ENCODE measurements at places on chromosomes 5 and 9. TPM values are rescaled to one million over a fixed set of nuclear protein-coding genes. Genes with fewer than 3 reads are reported as not detected.

ITK gene
- 0.13 TPM for total RNA-seq

HDHD3 gene
- total RNA-seq, result 9.8 TPM

ABCA1 gene
- total RNA-seq, result 12.1 TPM

GRCh38 chr5:146209714-146210113, 6.3 kb downstream of the RBM27 start:
- no peak for DNase-seq

GRCh38 chr9:33329117-33329563, 38.8 kb downstream of the NFX1 start:
- DNase-seq, result no peak

- no peak for DNase-seq
Observed at GRCh38 chr9:132160802-132161742, 786 bp upstream of the NTNG2 start.

DNA sequence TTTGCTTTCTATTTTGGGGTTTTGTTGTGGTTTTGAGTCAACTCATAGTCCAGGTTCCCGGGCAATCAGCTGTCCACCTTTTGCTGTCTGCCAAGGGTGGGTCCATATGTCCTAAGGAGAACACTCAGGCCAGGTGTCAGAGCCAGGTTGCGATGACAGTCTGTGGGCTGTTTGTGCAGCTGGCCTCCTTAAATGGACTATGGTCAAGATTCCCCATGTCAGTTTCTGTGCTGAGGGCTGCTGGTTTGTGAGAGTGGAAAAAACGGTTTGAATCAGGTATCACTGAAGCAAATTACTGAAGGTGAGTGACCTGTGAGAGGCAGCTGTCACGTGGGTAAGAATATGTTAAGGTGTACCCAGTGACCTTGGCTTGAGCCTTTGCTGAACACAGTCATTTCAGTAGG, 33.0 kb downstream of the SNX30 start:
- DNase-seq, result no peak

DNA sequence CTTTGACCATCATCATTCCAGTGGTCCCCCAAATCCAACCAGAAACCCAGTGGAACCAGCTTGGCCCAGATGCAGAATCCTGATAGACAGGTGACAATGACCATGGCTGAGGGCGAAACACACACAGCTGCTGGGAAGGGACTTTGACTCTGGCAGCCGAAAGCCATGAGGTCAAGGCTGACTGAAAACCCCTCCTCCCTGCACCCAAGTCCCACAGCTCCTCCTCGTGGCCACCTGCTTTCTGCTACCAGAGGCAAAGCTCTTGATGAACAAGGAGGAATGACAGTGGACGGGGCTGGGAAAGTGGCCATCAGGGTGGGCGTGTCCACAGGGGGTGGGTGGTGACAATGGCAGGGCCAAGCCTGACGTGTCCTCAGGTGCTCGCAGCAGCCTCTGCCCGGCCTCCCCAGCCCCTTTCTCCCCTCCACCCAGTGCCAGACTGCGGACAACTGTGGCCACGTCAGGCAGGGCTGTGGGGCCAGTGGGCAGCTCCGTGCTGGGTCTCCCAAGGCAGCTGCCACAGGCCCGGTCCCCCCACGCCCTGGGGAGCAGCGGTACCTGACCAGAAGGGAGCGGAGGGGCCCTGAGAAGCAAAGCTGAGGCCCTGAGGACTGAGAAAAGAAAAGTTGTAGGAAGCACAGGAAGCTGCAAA, 30.8 kb upstream of the SARDH start:
- peak; percentile 37 for DNase-seq

GRCh38 chr5:82106756-82107155, 134.9 kb downstream of the ATG10 start:
- no peak for DNase-seq

Data from Right ventricle myocardium superior (tissue), 1 donor.